Activated CD4-positive, alpha-beta T cell treated with anti-CD3 and anti-CD28 coated beads, Interleukin-2, amount 50 U/mL, for 24 hours (primary cell): ENCODE measurements at places on chromosomes 13 and 19.

- DNase-seq, result no peak
These were observed 87.4 kb upstream of the TEX29 start for GRCh38 chr13:111233080-111233479.

- DNase-seq, result no peak
These were observed 13.3 kb upstream of the ZNF57 start for GRCh38 chr19:2887391-2887914.

- no peak for DNase-seq
These were observed 384.9 kb upstream of the ZNF507 start for GRCh38 chr19:31960474-31960873.

GRCh38 chr19:55641426-55642152 is 787 bp downstream of the ZNF580 start:
- no peak for DNase-seq

DNA sequence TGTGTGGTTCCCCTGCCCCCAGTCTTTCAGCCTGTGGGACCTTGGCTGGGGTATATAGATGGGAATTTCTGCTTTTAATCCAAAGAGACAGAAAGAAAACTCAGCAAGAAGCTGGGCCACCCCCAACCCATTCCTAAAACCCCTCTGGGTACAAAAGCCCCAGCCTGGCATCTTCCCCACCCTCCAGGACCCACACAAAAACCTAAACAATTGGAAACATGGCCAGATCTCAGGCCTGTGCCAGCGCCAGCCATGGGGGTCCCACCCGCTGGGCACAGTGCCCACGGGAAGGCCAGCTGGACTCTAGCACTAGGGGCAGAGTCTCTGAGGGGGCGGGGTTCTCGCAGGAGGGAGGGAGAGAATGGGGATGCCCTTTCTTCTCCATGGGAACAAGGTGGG is 8.6 kb downstream of the LYL1 start:
- DNase-seq, result no peak

GRCh38 chr13:42370229-42370628 is 98.3 kb downstream of the AKAP11 start:
- DNase-seq, result no peak

GRCh38 chr19:4229179-4229931 is at the start of gene EBI3:
Gene EBI3 (plus strand): TSS chr19:4229523. CDS start chr19:4229551, 28 bp downstream.
- DNase-seq, result peak; percentile 18

DNA sequence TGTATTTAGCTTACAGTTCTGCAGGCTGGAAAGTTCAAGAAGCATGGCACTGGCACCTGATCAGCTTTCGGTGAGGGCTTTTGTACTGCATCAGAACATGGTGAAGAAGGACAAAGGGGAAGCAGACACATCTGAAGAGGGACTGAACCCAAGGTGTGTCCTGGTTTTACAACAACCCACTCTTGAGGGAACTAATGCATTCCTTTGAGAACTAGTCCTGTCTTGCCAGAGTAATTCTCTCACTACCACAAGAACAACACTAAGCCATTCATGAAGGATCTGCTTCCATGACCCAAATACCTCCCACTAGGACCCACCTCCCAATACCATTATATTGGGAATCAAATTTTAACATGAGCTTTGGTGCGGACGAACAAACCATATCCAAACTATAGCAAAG is 93.6 kb downstream of the RFC3 start:
- no peak for DNase-seq

GRCh38 chr13:28744091-28744536 is 25.3 kb upstream of the SLC46A3 start:
- DNase-seq, result no peak

GRCh38 chr13:44243198-44243857 is 130.3 kb upstream of the SERP2 start:
- DNase-seq, result no peak

GRCh38 chr19:57747472-57747807 is 825 bp downstream of the ZNF776 start:
- DNase-seq, result no peak

GRCh38 chr13:36212789-36213188 is 1.6 kb downstream of the SOHLH2 start:
- DNase-seq, result no peak

GRCh38 chr13:109795011-109795410 is 8.6 kb upstream of the IRS2 start:
- DNase-seq, result no peak

DNA sequence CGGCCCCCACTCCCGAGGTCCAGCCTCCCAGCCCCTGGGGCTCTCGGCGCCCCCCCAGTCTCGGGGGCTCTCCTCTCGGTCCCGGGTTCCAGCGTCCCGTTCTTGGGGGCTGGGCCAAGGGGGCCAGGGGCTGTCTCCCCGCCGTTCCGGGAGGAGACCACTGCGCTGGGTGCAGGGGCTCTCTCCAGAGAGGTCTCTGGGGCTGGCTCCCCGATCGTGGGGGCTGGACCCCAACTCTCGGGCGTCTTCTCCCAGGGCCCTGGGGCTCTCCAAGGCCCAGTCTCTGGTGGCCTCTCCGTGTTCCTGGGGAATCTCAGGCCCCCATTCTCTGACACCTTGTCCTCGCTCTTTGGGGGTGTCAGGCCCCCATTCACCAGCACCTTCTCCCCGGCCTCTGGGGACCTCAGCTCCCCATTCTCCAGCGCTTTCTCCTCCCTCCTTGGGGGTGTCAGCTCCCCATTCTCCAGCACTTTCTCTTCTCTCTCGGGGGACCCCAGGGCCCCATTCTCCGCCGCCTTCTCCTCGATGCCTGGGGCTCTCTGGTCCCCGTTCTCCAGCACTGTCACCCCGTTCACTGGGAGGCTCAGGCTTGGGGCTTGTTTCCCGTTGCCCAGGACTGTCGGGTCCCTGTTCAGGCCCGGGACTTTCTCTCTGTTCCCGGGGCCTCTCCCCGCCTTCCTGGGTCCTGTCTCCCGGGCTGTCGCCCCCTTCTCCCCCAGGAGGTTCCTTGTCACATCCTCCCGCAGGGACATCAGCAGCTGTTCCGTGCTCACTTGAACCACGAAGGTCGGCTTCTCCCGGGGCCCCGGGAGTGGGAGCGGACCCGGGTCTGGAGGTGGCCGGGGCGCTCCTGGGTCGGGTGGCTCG is 13.7 kb downstream of the LMTK3 start:
- no peak for DNase-seq

DNA sequence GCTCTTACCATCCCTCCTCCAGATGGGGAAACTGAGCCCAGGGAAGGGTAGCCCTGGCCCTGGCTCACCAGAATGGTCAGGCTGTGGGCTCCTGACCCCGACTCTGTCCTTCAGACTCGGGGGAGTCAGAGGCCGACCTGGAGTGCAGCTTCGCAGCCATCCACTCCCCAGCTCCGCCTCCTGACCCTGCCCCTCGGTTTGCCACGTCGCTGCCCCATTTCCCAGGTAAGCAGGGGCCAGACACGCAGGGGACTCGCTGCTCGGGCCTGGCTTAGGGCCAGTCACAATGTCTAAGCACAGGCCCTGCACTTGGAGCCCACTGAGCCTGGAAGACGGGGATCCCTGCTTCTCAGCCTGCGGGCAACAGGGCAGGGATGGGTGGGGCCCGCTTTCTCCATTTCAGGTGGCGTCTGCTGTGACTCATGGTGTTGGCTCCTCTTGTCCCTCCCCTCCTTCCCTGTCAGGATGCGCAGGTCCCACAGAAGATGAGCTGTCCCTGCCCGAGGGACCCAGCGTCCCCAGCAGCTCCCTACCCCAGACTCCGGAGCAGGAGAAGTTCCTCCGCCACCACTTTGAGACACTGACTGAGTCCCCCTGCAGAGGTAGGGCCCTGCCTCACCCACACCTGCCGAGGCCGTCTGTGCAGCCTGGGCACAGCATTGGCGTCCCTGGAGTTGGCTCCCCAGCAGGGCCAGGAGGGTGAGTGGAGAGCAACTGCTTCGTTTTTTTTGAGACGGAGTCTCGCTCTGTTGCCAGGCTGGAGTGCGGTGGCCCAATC is 9.2 kb upstream of the OVOL3 start:
- DNase-seq, result no peak

GRCh38 chr13:85316506-85317025 is 482.7 kb downstream of the SLITRK6 start:
- DNase-seq, result no peak

- no peak for DNase-seq
These were observed 46.3 kb downstream of the SOX21 start for GRCh38 chr13:94666065-94666464.

- no peak for DNase-seq
These were observed 707 bp upstream of the MAMSTR start for GRCh38 chr19:48720251-48720612.

DNA sequence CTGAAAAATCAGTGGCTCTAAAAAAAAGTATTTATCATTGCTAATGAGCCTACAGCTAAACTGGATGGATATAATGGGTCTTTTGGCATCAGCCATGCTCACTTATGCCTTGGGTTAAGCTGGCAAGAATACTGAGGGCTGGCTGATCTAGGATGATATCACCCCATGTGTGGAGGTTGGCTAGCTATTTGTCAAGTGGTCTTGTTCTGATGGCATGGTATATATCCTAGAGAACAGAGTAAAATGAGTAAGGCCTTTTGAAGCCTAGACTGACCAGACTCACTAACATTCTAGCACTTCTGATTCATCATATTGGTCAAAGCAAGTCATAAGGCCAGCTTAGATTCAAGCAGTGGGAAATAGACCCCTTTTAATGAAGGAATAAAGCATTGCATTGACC is 383.0 kb downstream of the SLITRK1 start:
- DNase-seq, result no peak
